ENCODE measurements at places on chromosomes 11 and 22.

- DNase-seq: no peak
Observed at GRCh38 chr11:34773826-34774225, 142.4 kb downstream of the APIP start.

DNA sequence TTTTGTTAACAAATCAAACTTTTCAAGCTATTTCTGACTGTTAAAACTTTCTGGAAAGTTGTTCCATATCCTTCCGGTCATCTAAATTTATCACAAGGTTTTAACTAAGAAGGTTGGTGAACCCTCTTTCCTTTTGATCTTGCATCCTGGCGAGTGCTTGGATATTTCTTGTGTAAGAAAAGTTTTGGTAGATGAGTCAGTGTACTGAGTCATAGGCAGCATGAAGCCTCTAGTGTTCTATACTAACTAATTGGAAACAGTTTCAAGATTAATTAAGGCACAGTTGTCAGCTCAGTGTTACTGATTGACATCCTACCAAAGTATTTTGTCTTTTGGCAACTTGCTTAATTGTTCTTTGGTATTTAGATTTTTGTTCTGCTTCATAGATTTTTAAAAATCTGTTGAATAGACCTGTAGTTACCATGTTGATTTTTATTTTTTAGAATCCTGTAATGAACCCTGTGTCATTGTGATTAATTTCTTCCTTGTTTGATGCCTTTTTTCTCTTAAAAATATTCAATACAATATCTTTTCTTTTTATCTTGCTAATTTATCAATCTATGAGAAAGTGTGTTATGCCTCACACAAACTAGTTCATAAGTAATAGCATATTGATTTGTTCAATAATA is 38.0 kb downstream of the METTL15 start:
- no peak for DNase-seq

DNA sequence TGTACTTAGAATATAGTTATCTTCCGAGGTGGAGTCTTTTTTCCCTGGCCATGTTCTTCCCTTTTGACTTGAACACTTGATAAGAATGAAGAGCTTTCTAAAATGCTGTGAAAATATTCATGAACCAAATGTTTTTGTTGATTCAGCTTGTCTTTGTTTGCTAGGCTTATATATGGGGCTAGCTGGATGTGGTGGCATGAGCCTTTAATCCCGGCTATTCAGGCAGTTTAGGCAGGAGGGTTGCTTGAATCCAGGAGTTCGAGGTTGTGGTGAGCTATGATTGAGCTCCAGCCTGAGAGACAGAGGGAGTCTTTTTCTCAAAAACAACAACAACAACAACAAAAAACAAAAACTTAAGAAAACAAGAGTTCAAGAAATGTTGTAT is 23.1 kb downstream of the CBL start:
- no peak for DNase-seq

- no peak for DNase-seq
Observed at GRCh38 chr11:90845126-90845525, 622.3 kb upstream of the CHORDC1 start.

GRCh38 chr11:128171506-128171905 is 415.9 kb downstream of the ETS1 start:
- DNase-seq: no peak

DNA sequence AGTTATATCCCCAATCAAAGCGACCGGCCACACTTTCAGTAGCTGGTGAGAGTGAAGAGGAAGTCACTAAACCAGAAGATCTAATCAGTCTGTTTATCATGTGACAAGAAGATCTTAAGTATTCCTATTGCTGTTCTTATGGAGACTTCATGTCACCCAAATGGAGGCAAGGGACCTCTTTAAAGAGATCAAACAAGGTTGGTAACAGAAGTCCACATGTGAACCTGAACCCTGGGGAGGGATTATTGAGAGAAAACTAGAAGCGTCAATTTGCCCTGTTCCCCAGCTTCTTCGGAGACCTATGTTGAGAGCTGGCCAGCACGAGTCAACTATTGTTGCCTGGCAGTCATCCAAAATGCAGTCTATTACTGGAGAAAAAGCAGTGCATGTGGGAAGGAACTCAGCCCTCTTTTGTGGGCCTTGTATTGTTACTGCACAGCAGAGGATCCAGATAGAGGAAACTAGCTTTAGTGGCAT is 76.9 kb upstream of the CTSC start:
- no peak for DNase-seq

DNA sequence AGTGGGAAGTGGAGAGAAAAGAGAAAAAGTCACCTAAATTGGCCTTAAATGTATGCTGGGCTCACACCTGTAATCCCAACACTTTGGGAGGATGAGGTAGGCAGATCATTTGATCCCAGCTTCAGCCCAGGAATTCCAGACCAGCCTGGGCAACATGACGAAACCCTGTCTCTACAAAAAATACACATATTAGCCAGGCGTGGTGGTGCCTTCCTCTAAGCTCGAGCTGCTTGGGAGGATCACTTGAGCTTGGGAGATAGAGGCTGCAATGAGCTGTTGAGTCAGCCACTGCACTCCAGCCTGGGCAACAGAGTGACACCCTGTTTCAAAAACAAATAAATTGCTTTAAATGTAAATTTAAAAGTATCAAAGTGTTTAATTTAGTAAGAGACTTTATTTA is 3.9 kb downstream of the CBL start:
- no peak for DNase-seq
